ENCODE measurements at places on chromosomes 12 and 14.
A peak's percentile ranks its signal among the peaks of the same experiment; 100 is the strongest.

GRCh38 chr12:124098101-124098757 lies 125.2 kb downstream of the ZNF664 start:
- DNase-seq = no peak

DNA sequence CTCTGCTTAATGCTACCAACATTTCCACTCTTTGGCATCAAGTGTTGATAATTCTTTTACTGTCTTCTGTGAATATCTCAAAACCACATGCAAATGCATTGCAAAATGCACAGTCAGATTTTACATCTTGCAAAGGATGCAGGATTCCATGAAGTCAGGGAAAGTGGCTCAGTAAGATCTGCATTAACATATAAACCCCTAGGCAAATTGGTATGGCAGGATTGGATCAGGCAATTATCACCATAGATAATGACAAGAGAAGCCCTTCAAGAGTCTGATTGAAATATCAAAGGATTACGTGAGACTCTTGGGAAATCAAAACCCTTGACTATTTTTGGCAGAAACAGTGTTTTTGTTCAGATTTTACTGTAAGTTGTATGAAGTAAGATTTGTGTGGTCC lies 71.0 kb downstream of the TMTC2 start:
- no peak for DNase-seq

DNA sequence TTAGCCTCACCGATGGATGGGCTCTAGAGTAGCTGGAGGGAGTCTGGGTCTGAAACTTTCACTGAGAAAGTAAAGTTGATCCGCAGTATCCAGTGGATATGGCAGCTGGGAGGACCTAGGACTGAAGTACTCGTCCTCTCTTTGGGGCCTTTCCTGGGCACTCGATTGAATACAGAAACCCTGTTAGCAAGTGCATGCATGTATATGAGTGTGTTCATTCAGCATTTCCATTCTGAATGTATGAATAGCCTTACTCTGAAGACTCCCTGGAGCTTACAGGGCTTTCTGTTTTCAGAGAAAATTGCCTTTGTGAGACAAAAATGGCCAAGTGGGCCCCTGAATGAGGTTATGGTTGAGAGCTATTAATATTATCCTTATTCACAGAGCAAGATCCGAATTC lies 62.8 kb downstream of the DAD1 start:
- DNase-seq = no peak

GRCh38 chr14:106848330-106849121 lies 1322.1 kb downstream of the TMEM121 start:
- no peak for DNase-seq

DNA sequence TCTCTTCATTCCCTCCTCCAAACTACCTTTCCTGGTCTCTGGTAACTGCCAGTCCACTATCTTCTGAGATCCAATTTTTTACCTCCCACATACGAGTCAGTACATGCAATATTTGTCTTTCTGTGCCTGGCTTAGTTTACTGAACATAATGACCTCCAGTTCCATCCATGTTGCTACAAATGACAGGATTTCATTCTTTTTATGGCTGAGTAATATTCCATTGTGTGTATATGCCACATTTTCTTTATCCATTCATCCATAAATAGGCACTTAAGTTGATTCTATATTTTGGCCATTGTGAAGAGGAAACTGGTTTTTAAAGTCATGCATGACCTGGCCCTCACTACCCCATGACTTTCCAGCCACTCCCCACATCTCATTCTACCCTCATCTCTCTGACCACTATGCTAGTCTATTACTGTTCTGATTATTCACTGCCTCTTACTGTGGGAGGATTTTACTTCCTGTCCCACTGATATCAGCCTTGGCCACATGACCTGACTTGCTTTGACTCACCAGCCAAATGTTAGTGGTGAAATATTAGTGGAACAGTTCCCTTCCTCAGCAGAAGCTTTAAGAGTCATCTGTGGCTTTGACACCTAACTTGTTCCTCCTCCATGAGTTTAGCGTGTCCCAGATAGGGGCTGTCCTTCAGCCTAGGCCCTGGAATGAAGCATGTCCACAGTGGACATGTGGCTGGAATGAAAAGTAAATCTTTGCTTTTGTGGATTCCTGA lies 52.2 kb downstream of the GOLGA5 start:
- no peak for DNase-seq

GRCh38 chr14:78697341-78697740 lies 527.2 kb downstream of the NRXN3 start:
- DNase-seq = peak; percentile 30

DNA sequence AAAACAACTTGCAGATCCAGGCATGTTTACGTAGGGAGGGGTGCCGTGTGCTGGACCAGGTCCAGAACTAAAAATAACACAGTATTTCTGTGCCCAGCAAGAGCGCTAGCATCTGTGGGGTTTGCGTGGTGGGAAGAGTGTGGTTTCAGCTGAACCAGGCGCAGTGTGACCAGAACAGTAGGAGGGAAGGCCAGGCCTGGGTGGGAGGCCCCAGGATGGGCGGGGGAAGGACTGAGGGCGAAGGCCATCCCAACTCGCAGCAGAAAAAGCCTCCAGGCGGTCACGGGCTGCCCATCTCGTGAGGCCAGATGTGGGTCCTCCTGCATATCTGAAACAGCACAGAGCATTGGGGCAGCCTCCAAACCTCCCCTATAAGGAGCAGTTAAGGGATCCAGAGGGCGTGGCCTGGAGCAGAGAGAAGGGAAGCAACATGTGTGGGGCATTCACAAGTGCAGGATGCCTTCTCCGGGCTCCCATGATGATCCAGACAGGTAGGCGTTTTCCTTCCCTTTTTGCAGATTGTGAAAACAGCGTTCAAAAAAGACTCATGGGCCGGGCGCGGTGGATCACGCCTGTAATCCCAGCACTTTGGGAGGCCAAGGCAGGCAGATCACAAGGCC lies 17.8 kb upstream of the CD9 start:
- DNase-seq = no peak

- DNase-seq = no peak
Measured at GRCh38 chr14:78710963-78711362, 540.8 kb downstream of the NRXN3 start.

GRCh38 chr12:81401241-81401640 lies 323.4 kb downstream of the ACSS3 start:
- no peak for DNase-seq

DNA sequence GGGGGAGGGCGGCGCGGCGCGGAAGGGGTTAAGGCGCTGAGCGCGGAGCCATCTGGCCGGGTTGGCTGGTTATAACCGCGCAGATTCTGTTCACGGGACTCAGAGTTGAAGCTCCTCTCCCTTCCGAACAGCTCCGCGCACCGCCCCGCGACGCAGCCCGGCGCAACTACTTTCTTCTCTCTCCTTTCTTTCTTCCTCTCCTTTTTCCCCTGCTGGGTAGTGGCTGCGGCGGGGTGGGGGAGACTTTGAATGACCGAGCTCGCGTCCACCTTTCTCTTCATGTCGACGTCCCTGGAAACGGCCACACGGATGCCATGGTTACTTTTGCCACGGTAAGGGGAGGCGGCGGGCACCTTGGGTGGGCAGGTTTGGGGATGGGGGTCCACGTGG lies at the start of gene NTF3:
Gene NTF3, plus strand, starts transcription at position 98 of the 390 bp plus-strand sequence. Its CDS starts 217 bp downstream, at position 315.
- DNase-seq = peak; percentile 80

DNA sequence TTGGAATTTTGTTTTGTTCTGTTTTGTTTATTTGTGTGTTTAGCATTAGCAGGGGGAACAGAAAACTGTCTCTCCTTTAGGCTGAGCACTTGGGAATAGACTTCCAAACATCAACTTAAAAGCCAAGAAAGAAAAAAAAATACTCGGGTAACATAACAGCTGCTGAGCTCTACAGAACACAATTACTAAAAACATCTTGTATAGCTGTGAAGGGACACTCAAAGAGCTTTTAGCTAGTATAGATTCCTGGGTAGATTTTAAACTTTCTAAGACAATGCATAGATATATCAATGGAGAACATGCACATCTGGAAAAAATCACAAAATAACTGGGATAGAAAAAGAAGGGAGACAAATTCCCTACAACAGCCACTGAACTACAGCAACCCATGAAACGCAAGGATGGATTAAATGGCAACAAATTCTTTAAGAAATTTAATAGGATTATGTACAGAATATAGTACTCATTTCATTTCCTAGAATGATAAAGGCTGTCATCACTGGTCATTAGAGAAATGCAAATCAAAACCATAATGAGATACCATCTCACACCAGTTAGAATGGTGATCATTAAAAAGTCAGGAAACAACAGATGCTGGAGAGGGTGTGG lies 174.3 kb upstream of the KRR1 start:
- no peak for DNase-seq

GRCh38 chr12:8844665-8845064 lies 22.2 kb downstream of the A2ML1 start:
- no peak for DNase-seq

GRCh38 chr12:41514021-41514777 lies 326.1 kb downstream of the PDZRN4 start:
- no peak for DNase-seq

GRCh38 chr12:64036414-64036813 lies 185.7 kb downstream of the KICS2 start:
- DNase-seq = no peak

GRCh38 chr14:74843653-74844052 lies 32.3 kb downstream of the PROX2 start:
- no peak for DNase-seq

DNA sequence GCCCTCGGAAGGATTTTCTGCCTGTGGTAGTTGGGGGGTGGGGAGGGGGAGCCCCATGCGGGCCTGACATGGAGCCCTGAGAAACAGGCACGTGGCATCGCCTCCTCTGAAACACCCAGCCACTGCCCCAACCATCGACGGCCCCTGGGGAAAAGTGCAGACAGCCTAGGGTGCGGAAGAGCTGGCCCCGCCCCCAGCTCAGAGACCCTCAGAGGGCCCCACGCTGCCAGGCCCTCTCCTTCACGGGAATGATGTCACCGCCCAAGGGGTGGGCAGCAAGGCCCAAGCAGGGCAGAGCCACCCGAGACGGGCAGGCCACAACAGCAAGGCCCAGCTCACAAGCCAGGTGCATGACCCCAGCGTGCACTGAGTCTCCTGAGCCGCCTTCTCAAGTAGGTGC lies 26.2 kb downstream of the BEGAIN start:
- DNase-seq = no peak

GRCh38 chr14:70180718-70181117 lies 8.0 kb downstream of the SLC8A3 start:
- no peak for DNase-seq

GRCh38 chr14:101226265-101226602 lies 322.7 kb upstream of the RTL1 start:
- DNase-seq = no peak

GRCh38 chr14:42517806-42518500 lies 911.3 kb downstream of the LRFN5 start:
- no peak for DNase-seq

- DNase-seq = no peak
Measured at GRCh38 chr14:58794993-58795762, 157.4 kb downstream of the DACT1 start.

DNA sequence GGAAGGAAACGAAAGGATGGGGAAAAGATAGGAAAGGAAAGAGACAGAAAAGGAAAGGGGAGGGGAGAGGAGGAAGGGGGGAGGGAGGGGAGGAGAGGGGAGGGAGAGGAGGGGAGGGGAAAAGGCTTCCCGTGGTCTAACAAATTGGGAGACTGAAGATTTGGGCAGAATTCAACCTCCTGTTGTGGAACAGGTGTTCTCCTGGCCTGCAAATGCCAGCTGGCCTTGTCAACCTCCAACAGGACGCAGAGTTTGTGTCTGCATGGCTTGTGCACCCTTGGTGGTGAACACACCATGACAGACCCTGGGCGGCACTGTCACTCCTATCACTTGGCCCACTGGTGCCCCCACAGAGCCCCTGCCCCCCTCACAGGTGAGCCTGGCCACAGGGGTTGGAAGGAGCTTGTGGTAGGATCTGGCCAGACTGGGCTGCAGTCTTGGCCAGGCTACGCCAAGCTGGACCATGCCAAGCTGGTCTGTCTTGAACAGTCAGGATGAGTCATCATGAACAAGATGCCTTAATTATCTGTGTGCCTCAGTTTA lies 321.6 kb downstream of the BCL11B start:
- no peak for DNase-seq

DNA sequence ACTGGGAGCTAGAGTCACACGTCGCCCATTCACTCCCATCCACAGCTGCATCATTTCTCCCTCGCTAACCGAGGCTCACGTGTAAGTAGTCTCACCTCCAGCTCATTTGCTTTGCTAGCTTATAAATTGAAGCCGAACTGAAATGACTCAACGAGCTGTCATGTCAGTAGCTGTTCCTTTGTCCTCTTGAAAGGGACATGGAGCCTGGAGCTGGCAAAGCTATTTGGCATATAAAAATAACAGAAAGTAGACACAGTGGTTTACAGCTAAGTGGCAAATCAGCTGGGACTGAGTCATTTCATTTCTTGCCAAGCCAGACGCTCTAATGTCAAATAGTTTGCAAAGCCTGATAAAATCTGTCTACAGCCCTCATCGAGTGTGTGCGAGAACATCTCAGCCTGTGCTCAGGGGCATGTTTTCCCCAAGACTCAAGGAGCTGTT lies 114.4 kb upstream of the TMEM233 start:
- no peak for DNase-seq

- no peak for DNase-seq
Measured at GRCh38 chr12:52662918-52663229, 10.9 kb upstream of the KRT2 start.

DNA sequence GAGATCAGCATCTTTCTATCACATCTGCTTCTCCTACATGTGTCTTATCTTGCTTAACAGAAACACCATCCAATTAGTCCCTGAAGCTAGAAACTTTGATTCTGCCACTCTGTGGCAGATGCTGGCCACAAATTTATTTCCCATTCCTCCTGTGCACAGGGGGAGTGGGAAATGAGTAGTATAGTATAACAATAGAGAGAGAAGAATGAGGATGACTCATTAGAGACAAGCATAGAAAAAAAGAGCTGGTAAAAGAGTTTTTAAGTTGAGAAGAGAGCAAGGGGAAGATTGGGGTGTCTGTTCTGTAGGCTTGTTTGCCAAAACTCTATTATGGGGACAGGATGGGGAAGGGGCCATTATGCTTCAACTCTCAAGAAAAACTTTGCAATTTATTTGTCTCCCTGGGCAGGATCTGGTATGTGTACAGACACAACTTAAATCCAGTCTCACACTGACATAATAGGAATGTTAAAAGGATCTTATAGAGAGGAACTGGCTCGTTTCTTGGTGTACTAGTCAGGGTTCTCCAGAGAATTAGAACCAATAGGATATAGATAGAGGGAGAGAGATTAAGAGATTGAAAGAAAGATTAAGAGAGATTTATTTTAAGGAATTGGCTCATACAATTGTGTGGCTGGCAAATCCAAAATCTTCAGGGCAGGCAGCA lies 142.6 kb upstream of the CPSF6 start:
- no peak for DNase-seq

DNA sequence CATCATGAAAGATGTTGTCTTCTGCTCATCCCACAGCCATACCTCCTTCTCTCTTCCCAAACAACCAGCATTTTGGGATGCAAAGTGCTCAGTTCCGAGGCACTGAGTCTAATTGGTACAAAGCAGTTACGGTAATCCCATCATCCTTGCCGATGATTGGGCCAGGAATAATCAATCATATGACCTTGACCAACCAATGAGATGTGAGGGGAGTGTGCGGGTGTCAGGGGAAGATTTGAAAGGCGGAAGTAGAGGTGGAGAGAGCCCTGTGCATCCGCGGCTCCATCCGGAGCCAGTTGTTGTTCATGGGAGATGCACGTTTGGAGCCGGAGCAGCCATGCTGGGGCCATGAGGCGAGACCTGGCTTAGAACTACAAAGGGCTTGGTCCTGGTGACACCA lies 67.3 kb downstream of the SYNE3 start:
- no peak for DNase-seq
